ENCODE measurements at places on chromosomes 6 and 20. TPM values are rescaled to one million over a fixed set of nuclear protein-coding genes. Genes with fewer than 3 reads are reported as not detected.

ATXN1 gene
- 31.4 TPM for total RNA-seq

KIF6 gene
- not detected for total RNA-seq

OR2J2 gene
- total RNA-seq: not detected

CALHM6 gene
- 0.33 TPM for total RNA-seq

FILIP1 gene
- 10.0 TPM for total RNA-seq

HTR1E gene
- total RNA-seq: not detected

ADIG gene
- not detected for total RNA-seq

MEI4 gene
- total RNA-seq: under 0.01 TPM

RFX6 gene
- not detected for total RNA-seq

DXO gene
- 13.1 TPM for total RNA-seq

GSTA3 gene
- not detected for total RNA-seq

All from vein endothelial cell (primary cell).